Activated CD8-positive, alpha-beta memory T cell treated with anti-CD3 and anti-CD28 coated beads for 1 hour (primary cell): ENCODE measurements at places on chromosomes 5 and 9.

DNA sequence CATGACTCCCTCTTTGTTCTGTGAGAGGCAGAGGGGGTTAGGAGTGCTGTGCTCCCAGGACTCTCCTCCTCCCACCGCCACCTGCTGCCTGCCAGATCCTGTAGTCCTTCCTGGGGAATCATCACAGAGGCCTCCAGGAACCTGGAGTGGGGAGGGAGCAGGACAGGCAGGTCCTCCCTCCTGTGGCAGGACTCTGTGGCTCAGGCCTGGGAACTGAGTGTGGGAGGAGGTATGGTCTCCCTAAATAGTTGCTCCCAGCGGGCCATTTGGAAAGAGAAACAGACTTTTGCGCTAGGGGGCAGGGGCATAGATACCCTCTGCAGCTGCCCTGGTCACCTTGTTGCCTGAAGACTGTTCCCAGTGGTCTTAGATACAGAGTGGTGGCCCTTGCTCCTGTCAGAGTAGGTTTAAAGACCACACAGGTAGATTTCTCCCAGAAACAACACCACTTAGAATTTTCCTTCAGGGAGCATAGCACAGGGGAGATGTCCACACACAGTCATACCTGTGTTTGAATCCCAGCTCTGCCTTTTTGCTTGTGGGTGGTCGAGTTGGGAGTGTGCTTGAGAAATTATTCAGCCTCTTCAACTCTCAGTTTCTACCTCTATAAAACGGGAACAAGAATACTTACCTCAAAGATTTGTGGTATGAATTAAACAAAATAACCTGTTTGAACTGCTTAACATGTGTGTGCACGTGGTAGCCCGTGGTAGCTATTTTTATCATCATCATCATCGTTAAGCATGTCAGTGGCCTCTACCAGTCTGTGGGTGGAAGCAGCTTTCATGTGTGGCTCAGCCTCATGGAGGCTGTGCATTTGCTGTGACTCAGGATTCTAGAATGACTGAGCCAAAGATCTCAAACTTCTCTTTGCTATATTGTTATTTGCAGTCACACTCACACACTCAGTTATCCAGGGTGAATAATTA, 55.8 kb downstream of the SLC22A5 start:
- peak; percentile 45 for DNase-seq

GRCh38 chr9:137823986-137824771, 53.4 kb upstream of the CACNA1B start:
- no peak for DNase-seq

GRCh38 chr9:136786451-136786850, 4.7 kb upstream of the TMEM141 start:
- DNase-seq = no peak

DNA sequence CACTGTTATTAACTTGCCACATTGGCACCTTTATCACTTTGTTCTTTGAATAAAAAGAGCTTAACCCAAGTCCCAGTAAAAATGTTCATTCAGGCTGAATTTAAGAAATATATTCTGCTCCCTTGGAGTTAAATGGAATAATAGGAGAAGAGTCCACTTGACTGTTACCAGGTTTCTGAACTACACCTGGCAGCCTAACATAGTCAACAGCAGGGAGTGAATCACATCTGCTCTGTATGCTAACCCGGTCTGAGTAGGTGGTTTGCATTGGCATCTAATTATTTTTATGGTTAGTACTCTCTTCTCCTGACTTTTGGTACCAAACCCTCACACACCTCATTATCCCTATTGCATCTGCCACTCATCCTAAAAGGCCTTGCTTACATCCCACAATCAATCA, 86.7 kb downstream of the STK32A start:
- DNase-seq = no peak

GRCh38 chr5:164498438-164498837, 993.0 kb downstream of the MAT2B start:
- DNase-seq = no peak

GRCh38 chr9:134597957-134598883, 43.4 kb upstream of the COL5A1 start:
- DNase-seq = no peak

- no peak for DNase-seq
Measured at GRCh38 chr5:59326596-59326995, 566.9 kb downstream of the PDE4D start.

DNA sequence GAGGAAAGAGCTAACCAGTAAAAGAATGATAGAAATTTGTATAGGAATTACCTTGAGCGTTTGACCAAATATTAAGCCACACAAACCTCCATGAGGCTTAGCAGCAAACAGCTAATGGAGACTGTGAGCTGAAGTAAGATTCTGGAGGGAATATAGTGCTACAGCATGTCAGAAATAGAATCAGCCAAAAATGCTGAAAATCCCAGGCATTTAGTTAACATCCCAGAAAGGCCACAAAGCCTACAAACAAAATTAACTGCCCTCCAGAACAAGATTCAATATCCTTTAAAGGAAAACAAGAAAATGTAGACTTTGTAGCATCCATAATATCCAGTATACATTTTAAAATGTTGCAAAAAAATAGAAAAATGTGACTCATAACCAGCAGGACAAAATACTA, 257.8 kb upstream of the TUSC1 start:
- no peak for DNase-seq

GRCh38 chr5:95928724-95929253, 32.9 kb downstream of the ELL2 start:
- DNase-seq = no peak

GRCh38 chr5:141392429-141393198, at the start of gene PCDHGA8:
PCDHGA8 (plus strand) TSS chr5:141392633; CDS start chr5:141392814, 181 bp downstream.
- DNase-seq = no peak

DNA sequence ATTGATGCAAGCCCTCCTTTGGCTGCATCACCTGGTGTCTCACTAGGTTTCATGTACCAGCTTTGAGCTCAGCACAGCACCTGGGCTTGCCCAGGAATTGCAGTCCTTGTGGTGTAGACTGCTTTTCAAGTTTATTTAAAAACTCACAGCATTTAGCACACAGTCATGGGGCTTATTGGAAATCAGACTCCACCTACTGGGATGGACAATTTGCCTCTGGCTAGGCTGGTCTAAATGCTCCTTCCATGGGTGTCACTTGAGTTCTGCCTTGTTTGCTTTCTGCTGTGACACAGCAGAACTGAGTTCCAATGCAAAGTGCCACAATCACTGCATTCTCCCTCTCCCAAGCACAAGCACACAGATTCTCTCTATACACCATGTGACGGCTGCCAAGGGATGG, 453.3 kb downstream of the GABRG2 start:
- no peak for DNase-seq

DNA sequence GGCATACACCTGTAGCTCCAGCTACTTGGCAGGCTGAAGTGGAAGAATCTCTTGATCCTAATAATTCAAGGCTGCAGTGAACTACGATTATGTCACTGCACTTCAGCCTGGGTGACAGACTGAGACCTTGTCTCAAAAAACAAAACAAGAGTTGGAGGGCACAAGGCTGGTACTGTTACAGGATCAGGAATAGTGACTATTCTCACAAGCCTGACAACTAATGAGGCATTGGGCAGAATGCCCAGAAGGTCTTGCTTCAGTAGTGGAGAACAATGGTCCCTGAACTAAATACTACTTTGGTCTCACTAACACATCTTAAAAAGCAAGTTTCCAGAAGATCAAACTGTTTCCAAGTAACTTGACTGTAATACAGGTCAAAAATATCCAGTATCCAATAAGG, 182.9 kb upstream of the RFX3 start:
- no peak for DNase-seq

DNA sequence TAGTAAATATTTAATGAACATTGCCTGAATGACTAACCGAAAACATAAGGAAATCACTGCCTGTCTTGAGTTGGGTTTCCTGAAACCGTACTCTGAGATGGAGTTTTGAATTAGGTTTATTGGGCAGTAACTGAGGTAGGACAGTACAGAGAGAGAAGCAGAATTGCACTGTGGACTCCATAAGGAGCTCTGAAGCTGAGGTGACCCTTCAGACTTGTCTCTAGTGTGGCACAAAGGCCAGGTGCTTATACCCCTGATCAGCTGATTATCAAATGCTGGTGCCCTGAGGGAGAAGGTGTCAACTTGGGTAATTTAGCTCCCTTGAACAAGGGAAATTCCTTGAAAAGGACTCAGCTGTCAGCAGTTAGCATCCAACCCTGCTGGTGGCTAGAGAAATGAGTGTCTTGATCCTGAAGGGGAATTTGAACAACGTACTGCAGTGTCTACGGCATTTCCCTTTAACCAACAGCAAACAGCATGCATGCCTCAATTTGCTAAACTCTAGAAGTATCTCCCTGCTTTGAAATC, 135.0 kb upstream of the SMARCA2 start:
- no peak for DNase-seq

DNA sequence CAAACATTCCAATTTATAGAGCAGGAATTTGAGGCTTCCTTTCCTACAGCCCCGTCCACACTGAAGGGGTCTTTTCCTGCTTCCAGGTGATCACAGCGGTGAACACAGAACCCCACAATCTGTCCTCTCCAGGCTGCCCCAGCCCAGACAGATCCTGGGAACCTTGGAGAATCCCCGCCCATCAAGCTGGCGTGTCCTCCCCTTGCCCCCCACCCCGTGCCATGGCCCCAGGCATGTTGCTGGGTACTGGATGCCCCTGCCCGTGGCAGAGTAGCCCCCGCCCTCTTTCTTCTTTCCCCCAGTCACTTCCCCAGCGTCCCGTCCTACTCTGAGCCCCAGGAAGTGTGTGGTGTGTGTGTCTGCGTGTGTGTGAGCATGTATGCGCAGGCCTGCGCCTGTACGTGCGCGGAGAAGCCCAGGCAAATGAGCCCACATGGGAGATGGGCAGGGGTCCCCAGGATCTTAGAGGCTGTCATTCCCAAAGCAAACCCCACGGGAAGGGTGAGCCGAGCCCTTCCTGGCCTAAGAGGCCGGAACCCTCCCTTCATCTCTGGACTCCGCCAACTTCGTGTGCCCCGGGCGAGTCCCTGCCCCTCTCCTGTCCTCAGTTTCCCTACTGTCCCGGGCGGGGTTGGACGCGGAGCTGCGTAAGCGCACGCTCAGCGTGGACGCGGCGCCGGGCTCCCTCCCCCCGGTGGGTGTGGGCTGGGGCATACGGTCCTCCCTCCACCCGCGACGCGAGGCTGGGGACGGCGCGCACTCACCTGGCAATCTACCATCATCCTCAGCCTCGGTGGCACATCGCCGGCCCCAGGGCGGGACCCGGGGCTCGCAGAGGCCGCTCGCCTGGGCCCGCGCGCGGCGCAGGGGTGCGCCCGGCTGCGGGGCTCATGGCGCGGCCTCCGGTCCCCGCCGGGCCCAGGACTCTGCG, 15.2 kb downstream of the GBGT1 start:
- DNase-seq = no peak
